ENCODE measurements at places on chromosomes 16 and 17.
A peak's percentile ranks its signal among the peaks of the same experiment; 100 is the strongest.

DNA sequence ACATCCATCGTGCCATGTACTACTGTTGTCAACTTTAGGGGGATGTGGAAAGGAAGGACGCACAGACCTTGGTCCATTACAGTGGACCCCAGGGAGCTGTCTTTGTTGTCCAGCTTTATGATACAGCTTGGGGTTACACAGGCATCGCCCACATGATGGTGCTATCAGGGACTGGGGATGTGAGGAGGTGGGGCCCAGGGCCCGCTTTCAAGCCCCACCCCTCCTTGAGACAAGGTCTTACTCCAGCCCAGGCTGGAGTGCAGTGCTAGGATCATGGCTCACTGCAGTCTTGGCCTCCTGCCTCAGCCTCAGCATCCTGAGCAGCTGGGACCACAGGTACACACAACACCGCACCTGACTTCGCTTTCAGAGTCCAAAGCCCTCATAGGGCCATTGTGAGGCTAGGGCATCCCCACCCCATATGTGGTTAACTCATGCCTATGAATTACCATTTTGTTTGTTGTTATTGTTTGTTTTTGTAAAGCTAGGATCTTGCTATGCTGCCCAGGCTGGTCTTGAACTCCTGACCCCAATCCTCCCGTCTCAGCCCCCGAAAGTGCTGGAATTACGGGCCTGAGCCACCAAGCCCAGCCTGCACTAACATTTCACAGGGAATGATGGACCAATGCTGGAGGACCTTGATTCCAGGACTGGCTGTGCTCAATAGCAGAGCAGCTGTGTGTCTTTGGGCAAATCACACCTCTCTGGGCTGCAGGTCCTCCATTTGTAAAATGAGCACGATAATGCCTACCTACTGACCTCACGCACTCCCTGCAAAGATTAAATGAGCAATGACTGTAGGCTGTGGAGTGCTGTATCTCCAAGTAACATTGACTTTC lies 17.2 kb downstream of the ST3GAL2 start:
- no peak for DNase-seq

DNA sequence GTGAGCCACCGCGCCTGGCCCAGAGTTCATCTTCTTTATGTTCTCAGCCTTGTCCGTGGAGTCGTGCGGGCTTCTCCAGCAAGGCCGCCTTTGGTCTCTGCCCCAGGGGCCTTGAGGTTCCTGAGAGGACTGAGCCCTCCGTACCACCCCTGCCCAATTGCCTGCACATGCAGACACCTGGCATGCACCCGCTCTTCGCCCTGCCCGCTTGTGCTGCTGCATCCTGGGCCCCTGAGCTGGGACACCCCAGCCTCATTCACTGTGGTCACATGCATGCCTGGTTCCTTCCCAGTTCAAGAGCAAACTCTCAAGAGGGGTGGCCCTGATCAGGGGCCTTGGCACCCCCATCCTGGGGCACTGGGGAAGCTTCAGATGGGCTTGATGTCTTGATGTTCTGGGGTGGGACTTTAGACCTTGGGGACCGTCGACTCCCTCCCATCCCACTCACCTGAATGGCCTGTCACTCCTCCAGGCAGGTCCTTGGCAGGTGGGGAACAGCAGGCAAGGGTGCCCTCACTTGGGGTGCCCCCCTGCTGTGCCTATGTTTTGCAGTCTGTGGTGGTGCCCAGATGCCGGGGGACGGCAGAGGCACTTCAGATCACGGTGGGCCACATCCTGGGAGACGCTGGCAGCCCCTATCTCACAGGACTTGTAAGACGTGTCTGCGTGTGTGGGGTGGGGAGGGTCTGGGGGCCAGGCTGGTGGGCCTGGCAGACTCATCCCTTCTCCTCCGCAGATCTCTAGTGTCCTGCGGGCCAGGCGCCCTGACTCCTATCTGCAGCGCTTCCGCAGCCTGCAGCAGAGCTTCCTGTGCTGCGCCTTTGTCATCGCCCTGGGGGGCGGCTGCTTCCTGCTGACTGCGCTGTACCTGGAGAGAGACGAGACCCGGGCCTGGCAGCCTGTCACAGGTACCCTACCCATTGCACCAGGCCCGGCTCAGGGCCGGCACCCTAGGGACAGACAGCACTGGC lies 12.7 kb upstream of the SPNS2 start:
- DNase-seq = no peak

DNA sequence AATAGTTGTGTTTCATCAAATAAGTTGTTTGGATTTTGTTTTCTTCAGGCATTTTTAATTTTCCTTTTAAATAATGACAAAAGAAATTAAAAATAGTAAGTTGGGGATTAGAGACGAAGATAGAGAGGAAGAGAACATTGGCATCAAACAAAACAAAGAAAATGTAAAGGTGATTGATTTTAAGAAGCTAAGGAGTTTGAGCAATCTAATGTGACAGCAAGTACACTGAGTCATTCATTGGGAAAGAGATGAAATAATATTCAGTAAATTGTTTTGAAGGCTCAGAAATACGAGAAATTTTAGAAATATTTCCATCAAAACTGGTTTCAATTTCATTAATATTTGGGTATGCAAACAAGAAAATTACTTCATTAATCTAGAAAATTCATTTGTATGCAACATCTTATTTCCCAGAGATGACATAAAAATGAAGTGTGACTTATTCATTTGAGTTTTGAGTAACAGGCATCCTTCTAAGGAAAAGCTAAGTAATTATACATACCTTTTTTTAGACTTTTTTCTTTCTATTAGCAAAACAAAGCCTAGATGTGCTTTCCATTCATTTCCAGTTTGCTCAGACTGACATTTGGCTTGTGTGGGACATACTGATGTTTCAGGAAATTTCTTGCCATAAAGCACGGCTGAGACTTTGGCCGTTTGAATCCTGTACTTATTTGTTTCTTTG lies 66.7 kb downstream of the COX10 start:
- no peak for DNase-seq

GRCh38 chr16:88727871-88728270 lies 21.6 kb downstream of the CTU2 start:
- DNase-seq = no peak

GRCh38 chr17:70168977-70169708 lies at the start of gene KCNJ2:
TSS of gene KCNJ2 (plus strand) at chr17:70169532. CDS start at chr17:70175040, 5,508 bp downstream.
- peak; percentile 63 for DNase-seq

- DNase-seq = no peak
Observed at GRCh38 chr17:9140550-9141424, 119.5 kb downstream of the NTN1 start.

DNA sequence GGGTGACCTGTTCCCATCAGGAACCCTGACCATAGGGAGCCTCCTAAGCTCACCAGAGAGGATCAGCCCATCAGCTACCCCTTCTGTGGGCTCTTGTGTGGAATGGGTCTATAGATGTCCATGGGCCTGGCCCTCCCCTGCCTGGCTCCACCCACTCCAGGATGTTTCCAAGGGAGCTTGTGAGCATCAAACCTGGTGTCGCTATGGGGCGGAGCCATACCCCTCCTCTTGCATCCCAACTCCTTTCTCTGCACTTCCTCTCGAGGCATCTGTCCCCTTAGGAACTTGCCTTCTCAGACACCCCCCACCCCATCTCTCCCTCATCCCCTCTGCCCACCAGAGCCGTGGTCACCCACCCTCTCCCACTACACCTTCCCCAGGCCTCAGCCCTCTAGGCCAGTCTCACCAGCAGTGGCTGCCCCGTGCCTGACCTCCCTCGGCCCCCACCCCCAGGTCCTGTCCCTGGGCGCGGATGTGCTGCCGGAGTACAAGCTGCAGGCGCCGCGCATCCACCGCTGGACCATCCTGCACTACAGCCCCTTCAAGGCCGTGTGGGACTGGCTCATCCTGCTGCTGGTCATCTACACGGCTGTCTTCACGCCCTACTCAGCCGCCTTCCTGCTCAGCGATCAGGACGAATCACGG lies 10.4 kb downstream of the KCNH6 start:
- no peak for DNase-seq
